Mesothelial cell of epicardium (in vitro differentiated cells): ENCODE measurements at places on chromosomes 2 and 18. TPM values are rescaled to one million over a fixed set of nuclear protein-coding genes. Genes with fewer than 3 reads are reported as not detected.
A peak's percentile ranks its signal among the peaks of the same experiment; 100 is the strongest.

Gene SLC39A6
- 42.0 to 43.1 TPM (median 42.7 TPM) in 3 replicates for total RNA-seq

- no peak for DNase-seq
These were observed 230.4 kb downstream of the MEIS1 start for GRCh38 chr2:66665124-66665984.

GRCh38 chr2:239668042-239668441, 267.2 kb upstream of the HDAC4 start:
- no peak for DNase-seq

GRCh38 chr2:201858281-201859184, 52.2 kb downstream of the CDK15 start:
- DNase-seq = peak; percentile 30

GRCh38 chr18:70415823-70416488, 127.1 kb downstream of the SOCS6 start:
- no peak for DNase-seq

GRCh38 chr2:149735237-149735958, 147.8 kb upstream of the MMADHC start:
- DNase-seq = no peak

Gene TPRKB
- 30.1 to 35.5 TPM (median 35.0 TPM) in 3 replicates for total RNA-seq

DNA sequence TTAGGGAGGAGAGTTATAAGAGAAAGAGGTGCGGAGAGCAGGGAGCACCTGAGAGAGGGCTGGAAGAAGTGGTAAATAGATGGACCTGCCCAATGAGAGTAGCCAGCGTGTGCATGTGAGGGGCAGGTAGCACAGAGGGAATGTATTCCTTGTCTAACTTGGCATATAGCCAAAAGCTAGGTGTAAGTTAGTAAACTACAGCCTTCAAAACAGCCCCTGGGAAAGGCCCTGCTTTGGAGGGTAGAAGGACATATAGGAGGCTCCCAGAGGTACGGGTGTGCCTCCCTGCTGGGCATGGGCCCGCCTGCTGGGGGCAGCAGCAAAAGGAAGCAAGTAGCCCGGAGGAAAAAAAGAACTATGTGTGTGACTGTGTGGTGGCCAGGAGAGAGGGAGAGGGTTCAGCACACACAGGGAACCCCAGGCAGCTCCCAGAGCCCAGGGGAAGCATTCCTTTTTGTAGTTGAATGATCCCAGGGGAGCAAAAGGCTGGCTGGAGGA, 48.0 kb downstream of the TCF7L1 start:
- DNase-seq = no peak

Gene VWC2L
- total RNA-seq = not detected in 3 replicates

Gene ADD2
- total RNA-seq = 1.3 to 2.0 TPM (median 1.3 TPM) in 3 replicates

Gene POTEI
- 7.0 to 7.3 TPM (median 7.1 TPM) in 3 replicates for total RNA-seq

Gene DAW1
- total RNA-seq = not detected in 3 replicates

Gene ZBTB7C
- 7.0 to 9.1 TPM (median 7.4 TPM) in 3 replicates for total RNA-seq

GRCh38 chr2:8409461-8410260, 272.2 kb upstream of the ID2 start:
- no peak for DNase-seq

DNA sequence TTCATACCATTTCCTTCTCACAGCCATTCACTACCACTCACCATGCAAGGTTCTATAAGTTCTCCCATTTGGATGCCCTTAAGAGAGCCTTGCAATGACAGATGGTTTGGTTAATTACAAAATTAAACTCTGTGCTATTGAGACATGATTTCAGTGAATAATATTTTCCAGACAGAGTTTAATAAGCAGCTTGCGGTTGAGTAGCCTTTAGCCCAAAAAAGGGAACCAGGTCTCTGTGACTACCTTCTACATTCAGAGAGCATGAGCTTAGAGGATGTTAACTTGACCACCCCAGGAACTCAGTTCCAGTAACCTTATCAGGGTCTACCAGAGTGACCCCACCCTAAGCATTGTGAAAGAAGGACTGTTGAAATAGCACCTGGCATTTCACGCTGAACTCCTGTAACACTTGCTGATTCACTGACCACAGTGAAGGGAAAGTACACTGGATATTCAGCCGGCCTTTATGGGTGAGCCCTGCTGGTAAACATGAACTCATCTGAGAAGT, 1173.1 kb upstream of the ZEB2 start:
- DNase-seq = no peak
